Activated T-helper 1 cell treated with Interleukin-2 at 50 U/mL for 16 hours (primary cell): ENCODE measurements at places on chromosomes 2 and 18.

GRCh38 chr2:126913881-126914615, 15.4 kb downstream of the TEX51 start:
- no peak for DNase-seq

DNA sequence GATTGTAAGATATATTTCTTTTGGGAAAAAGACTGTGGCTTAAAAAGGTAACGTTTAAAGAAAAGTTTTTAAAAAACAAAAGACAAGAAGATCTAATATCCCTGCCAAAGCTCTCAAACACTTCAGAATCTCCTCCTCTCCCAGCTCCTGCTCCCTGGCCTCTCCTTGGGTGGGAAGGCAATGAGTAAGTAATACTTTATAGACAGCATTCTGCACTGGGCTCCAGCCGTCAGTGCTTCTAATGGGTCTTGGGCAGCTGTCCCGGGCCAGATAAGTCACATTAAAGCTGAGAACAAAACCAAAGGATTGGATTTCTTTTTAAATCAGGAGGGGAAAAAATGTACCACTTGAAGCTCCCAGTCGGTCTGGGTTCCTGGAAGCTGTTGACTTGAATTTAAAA, 133.7 kb downstream of the ALPK2 start:
- DNase-seq = no peak

- no peak for DNase-seq
These were observed 35.9 kb upstream of the NARS1 start for GRCh38 chr18:57657542-57657941.

GRCh38 chr18:74472312-74472711, 15.2 kb upstream of the DIPK1C start:
- DNase-seq = no peak

- no peak for DNase-seq
These were observed 27.3 kb upstream of the MAL start for GRCh38 chr2:94997981-94998930.
